ENCODE measurements at places on chromosomes 13 and 19.

- peak; percentile 8 for DNase-seq
Measured at GRCh38 chr13:105395041-105395440, 1140.4 kb downstream of the EFNB2 start.

GRCh38 chr13:100721885-100722512 is 47.4 kb upstream of the TMTC4 start:
- peak; percentile 49 for DNase-seq

GRCh38 chr19:15652559-15653278 is 12.0 kb downstream of the CYP4F3 start:
- no peak for DNase-seq

GRCh38 chr13:50712881-50713280 is 130.6 kb downstream of the DLEU7 start:
- no peak for DNase-seq

- DNase-seq, result no peak
Measured at GRCh38 chr19:51179256-51179655, 37.2 kb downstream of the SIGLEC7 start.

DNA sequence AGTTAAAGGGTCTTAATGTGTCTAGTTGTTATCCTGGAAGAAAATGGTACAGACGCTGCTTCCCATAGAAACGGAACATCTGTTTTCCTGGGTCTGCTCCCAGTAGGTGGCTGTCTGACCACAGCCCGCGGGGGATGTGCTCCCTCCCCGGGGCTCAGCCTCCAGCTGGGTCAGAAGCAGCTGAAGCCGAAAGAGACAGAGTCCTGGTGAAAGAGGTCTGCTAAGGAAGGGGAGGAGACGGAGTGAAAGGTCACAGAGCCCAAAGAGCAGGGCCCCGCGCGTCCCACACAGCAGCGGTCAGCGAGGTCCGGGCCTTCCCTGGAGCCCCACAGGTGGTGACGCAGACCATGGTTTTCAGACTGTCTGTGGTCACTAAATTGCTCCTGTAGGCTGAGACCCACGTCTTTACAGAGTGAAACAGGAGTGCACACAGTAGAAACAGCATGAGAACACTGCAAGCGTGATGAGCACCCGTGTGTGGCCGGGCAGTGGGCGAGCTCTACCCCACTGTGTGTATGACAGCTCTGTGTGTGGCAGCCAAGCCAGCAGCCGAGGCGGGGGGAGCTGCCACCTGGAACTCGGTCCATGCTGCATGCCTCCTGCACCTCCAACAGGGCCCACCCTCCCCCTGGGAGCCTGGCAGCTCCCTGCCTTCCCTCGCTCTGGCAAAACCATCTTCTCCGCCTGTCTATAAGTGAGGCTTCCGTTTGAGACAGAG is 52.0 kb upstream of the C13orf46 start:
- DNase-seq, result peak; percentile 69

DNA sequence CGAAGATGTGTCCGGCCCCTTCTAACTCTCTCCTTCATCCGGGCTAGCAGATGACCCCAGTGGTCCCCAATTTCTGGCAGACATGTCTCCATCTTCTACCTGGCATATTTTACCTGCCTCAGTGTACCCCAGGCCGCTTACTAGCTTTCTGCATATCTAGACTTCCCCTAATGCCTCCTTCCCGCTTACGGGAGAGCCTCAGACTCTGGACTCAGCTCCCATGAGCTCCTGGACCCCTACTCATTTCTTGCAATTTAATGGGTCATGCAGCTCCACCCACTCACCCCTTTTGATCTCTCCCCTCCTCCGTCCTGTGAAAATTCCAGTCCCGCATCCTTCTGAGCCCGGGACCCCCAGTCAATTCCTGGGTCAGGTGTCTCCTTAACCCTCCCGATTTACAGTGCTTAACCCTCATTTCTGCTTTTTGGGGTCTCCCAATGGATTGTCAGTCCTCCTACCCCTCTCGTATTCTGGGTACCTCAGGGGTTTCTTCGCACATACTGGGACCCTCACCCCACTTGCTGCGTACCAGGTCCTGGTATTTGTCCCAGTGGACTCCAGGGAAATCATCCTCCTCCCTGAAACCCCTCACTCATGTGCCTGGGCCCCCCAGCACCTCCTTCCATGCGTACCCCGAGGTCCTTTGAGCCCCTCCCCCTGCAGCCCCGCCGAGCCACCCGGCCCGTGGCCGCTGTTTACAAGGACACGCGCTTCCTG is 500 bp upstream of the JUNB start:
- DNase-seq, result no peak

All from fibroblast of skin of scalp (primary cell).